ENCODE measurements at places on chromosomes 7 and 10.

DNA sequence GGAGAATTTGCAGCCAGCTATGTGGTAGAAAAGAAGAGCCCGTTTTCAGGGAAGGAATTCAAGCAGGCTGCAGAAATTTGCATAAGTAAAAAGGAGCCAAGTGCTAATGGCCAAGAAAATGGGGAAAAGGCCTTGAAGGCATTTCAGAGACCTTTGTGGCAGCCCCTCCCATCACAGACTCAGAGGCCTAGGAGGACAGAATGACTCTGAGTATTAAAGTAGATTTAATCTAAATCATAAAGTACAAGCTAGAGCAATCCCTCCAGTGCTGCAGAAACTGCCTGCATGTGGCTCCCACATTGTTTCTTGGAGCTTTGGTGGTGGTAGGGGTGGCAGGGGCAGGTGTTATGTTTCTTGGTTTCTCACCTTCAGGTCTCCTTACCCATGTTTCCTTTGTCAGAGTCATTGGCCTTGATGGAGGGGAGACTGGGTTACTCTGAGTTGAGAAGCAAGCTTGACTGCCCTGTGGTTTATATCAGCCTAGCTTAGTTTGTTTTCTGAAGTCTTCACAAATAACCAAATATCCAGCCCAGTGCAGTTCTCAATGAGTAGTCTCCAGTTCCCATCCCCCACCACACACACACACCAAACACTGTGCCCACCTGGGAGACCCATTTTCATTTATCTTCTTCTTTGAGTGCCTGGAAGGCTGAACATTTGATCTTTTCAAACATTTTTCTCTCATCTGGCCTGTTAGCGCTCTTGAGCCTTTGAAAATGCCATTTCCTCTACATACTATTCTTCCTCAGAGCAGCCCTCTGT, 34.5 kb downstream of the ITPRIP start:
- DNase-seq = no peak

- DNase-seq = no peak
These were observed 123.3 kb downstream of the NRCAM start for GRCh38 chr7:108332937-108333336.

DNA sequence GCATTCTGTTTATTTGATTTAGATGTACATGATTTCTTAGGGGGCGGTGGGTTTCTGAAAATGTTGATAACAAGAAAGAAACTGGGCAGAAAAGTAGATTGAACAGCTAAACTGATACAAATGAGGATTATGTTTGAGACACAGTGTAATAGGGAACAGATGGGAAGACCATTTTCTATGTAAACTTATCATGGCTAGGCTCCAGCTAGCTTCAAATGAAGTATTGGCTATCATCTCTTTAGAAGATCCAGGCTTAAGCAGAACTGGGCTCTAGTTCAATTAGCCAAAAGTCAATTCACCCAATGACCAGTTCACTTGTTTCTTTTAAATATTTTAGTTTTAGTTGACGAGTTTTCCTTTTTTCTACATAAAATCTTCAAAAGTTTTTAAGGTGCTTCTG, 639.5 kb downstream of the ANKRD7 start:
- no peak for DNase-seq

- no peak for DNase-seq
These were observed 5.6 kb downstream of the GPR15LG start for GRCh38 chr10:84179059-84179710.

DNA sequence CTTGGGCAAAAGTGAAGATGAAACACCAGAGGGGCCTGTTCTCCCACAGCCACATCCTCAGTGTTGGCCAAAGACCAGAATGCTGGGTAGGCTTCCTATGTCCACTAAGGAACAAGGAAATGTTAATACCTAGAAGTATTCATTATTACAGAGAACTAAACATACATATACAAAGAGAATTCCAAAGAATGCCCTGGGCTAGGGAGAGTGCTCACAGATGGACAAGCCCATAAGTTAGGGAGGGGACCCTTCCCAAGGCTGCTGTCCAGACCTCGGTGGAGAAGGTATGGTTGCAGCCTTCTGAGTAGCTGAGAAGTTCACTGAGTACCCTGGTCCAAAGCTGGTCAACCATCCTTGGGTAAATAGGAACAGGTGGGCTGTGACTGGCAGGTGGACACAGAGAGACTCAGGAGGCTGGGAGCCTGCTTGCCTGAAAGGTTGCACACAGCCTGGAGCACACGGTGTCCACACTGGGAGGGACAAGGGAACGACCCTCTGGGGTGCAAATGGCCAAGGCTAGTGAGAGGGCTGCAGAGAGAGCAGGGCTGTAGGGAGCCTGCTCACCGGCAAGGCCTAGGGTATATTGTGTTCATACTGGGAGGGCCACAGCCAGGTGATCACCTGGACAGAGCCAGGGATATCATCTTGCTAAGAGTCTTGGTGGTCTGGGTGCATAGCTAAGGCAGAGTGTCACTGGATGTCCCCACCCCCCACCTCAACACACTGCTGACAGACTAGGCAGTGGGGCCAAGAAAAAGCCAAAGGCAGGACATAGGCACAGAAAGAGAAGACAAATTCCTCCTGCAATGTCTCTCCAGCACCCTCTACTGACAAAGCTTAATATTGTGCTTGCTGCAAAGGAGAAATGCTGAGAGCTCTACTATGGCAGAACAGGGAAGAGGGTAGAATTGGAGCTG, 40.3 kb downstream of the CPVL start:
- no peak for DNase-seq

GRCh38 chr7:14377646-14378266, 388.3 kb upstream of the ETV1 start:
- no peak for DNase-seq

Measured in T follicular helper cell (primary cell).